ENCODE measurements at places on chromosomes 4 and X.

DNA sequence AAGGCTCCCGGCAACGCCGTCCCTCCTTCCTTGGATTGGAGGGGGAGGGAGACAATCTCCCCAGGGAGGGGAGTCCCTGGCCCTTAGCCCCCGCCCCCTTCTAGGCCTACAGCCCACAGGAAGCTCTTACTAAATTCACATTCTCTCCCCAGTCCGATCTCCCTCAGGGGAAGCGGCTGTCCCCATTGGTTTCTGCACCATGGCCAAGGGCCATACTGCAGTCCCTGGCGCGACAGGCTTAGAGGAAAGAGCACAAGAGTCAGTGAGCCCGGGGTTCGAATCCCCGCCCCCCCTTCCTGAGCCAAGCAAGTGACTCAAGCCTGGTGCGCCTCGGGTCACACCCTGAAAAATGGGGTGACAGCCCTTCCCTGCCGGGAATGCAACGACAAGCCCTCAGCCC lies 1.1 kb downstream of the ABLIM2 start:
- DNase-seq = no peak

GRCh38 chr4:105620640-105621323 lies 68.4 kb downstream of the ARHGEF38 start:
- DNase-seq = no peak

GRCh38 chr4:25144870-25145481 lies 15.3 kb downstream of the SEPSECS start:
- no peak for DNase-seq

DNA sequence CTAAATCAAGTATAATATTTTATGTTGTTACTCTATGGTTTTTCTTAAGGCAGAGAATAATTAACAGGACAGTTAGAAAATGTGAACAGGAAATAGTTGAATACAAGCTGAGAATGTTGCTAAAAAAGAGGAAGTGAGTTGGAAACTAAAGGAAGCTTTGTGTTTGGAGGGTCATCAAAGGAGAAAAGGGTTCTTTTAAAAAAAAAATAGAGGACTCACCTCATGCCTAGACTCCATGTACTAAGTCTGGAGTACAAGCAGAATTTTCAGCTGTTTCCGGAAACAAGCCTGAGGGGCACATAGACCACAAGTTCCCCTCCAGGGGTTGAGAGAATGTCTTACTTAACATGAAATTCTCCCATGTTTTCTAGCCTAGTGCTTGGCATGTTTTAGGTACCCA lies 20.1 kb upstream of the MAP7D3 start:
- DNase-seq = no peak

Data from stimulated activated CD4-positive, alpha-beta T cell treated with anti-CD3 and anti-CD28 coated beads, Interleukin-1b, Interleukin-23, amount 100 ng/mL, for 48 hours (primary cell).